ENCODE measurements at places on chromosomes 7 and 10. TPM values are rescaled to one million over a fixed set of nuclear protein-coding genes. Genes with fewer than 3 reads are reported as not detected.

The COL28A1 gene
- total RNA-seq = under 0.01 TPM

The STEAP4 gene
- total RNA-seq = 0.92 TPM

The RAMP3 gene
- total RNA-seq = not detected

The LIPN gene
- total RNA-seq = 0.93 TPM

The ELOVL3 gene
- total RNA-seq = 0.56 TPM

The TDRD1 gene
- 0.28 TPM for total RNA-seq

The SPAM1 gene
- total RNA-seq = not detected

The TACC2 gene
- 40.1 TPM for total RNA-seq

The TMEM176A gene
- not detected for total RNA-seq

The IKZF1 gene
- not detected for total RNA-seq

The SCD gene
- 792 TPM for total RNA-seq

The KEL gene
- not detected for total RNA-seq

The WIPF3 gene
- total RNA-seq = 0.14 TPM
